COLO829 (cell line): ENCODE measurements at places on chromosomes 7 and 10.
A peak's percentile ranks its signal among the peaks of the same experiment; 100 is the strongest.

DNA sequence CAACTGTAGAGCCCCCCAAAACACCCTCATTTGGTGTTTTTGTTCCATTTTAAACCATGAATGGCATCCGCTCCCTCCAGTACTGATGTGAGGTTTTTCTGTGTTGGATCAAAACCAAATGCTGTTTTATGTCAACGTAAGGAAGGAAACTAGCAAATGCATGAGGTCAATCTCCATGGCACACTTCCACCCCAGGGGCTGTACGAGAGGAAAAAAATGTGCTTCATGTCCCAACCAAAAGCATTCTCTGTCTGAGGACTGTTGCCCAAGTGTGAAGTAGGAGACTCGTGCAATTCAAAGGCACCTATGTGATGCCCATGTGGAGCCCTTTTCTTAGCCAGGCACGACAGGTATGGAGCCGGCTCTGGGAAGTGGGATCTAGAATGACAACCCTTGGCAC, 180.3 kb upstream of the MKI67 start:
- no peak for DNase-seq

DNA sequence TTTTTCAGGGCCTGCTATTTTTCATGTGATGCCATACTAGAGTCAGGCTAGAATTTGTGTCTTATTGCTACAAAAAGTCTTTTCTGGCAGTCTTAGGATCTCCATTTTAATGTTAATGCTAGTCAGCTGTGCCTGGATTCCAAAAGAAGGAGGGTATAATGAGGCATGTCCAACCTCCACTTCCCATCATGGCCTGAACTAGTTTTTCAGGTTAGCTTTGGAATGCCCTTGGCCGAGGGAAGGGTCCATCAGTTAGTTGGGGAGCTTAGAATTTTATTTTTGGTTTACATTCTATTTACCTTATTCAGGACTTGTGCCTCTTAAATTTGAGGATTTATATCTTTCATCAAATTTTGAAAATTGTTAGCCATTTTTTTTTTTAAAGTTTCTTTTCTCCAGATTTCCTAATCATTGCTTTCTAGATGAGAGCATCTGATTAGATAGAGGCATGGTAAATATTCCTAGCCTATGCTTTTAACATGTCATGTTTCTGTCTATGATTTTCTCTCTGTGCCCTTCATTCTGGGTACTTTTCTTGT, 6.5 kb upstream of the ZNF777 start:
- DNase-seq, result no peak

GRCh38 chr10:103717341-103718246, 137.8 kb downstream of the SH3PXD2A start:
- no peak for DNase-seq

GRCh38 chr7:134627109-134627774, 19.4 kb upstream of the BPGM start:
- DNase-seq, result no peak

DNA sequence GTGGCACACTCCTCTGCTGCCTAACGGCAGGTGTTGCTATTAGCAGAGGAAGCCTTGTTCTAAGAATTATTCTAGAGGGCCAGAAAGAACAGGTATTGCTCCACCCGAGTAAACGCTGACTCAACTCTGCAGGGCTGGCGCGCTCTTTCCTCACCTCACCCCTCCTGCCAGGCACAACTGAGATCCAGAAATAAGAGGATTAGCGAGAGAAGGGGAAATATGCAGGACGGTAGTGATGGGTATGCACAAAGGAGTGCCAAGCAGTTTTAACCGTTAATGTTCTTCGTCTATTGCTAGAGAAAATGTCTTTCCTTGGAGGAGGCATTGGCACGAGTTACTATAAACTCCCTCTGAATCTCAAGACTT, 369 bp upstream of the SCIN start:
- no peak for DNase-seq

DNA sequence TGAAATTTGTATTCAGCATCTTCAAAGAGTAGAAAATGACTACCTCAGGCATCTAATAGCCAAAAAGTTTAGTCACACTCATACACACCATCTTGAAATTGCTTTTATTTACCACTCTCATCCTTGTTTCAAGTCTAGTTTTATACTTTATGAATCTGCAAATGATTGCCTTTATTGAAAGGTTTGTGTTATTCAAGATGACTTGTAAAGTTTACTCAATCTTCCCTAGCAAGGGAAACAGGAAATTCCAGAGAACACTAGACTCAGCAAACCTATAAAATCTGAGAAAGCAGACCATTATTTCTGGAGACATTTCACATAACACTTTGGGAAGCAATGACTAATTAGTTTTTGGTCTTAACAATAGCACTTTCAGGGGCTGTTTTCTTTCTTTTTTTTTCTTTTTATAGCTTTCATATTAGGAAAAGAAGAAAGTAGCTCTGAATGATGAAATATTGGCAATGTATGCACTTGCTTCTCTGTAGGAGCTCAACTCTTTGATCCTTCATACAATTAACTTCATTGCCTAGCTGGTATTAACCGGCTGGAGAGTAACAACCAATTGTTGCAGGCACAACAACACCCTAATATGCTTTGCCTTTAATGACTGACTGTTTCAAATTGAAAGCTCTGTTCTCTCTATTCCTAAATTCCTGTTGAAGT, 68.9 kb upstream of the HDAC9 start:
- no peak for DNase-seq

- no peak for DNase-seq
Measured at GRCh38 chr7:124113045-124113444, 80.2 kb upstream of the TMEM229A start.

DNA sequence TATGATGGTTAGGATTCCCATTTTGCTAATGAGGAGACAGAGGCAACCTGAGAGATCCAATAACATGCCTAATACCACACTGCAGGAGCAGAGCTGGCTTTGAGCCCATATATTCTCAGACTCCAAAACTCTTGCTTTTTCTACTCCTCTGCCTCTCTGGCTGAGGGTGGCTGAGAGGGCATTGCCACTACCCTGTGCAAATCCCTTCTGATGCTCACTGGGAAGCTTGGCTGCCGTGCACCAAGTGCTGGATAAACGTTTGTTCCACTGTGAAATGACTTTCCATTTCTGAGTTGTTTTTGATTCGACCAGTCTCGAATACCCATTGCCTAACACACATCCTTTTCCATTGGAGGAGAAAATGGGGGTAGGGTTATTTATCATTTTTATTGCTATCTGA, 123.1 kb upstream of the SORCS3 start:
- DNase-seq, result no peak

DNA sequence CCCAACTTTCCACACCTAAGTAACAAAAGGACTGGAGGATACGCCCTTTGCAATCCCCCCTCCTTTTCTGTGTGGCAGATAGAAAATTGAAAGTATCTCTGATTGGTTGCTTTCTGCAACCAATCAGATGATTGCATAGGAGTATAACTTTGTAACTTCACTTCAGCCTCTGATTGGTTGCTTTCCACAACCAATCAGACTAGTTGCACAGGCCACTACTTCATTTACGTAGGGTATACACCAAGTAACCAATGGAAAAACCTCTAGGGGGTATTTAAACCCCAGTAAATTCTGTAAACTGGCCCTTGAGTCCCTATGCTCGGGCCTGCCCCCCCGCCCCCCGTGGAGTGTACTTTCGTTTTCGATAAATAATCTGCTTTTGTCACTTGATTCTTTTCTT, 1080.4 kb downstream of the CNTNAP2 start:
- no peak for DNase-seq

GRCh38 chr10:118763202-118763988, 8.6 kb upstream of the CACUL1 start:
- DNase-seq, result no peak

GRCh38 chr10:49567810-49568209, 28.9 kb upstream of the ERCC6 start:
- no peak for DNase-seq

DNA sequence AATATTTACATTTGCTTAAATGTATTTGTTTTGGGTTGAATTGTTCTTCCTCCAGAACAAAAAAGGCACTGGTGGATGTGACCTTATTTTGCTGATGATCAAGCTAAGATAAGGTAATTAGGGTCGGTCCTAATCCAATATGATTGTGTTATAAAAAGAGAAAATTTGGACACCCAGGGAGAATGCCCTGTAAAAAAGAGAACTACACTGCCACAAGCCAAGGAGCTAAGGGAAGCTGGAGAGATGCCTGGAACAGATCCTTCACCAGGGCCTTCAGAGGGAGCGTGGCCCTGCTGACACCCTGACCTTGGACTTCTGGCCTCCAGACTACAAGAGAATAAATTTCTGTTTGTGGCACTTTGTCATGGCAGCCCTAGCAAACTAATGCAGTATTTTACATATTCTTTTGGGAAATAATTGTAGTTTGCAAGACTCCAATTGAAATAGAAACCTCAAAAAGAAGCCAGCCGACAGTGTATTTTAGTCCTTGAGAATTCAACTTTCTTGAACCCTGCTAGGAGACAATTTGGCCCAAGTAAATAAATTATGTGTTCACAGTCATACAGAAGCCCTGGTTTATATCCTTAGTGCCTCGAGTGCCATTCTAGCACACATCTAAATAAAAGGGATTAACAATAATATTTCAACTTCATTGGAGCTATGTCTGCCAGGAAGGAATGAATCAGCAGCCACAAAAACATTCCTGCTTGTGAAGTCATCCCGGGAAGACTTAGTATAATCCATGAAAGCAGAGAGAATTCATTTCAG, 164.6 kb downstream of the PKD1L1 start:
- peak; percentile 68 for DNase-seq

- no peak for DNase-seq
Measured at GRCh38 chr7:64888901-64889685, 14.0 kb upstream of the ZNF273 start.

DNA sequence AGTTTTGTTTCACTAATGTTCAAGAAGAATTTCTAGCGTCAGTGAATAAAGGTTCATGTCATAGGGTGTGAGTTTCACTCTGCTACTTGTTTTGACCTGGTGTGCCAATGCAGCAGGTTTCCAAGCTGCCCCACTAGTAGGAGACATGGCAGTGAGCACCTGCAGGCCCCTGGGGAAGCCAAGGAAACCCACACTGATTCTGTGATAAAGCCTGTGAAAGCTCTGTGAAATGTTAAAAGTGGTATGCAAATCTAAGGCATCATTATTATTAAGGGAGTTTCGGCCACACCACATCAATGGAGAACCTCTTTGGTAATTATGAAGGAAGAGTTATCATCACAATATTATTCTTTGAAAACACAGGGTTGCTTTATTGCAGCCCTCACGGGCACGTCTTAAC, 46.4 kb downstream of the ABCB5 start:
- DNase-seq, result no peak

DNA sequence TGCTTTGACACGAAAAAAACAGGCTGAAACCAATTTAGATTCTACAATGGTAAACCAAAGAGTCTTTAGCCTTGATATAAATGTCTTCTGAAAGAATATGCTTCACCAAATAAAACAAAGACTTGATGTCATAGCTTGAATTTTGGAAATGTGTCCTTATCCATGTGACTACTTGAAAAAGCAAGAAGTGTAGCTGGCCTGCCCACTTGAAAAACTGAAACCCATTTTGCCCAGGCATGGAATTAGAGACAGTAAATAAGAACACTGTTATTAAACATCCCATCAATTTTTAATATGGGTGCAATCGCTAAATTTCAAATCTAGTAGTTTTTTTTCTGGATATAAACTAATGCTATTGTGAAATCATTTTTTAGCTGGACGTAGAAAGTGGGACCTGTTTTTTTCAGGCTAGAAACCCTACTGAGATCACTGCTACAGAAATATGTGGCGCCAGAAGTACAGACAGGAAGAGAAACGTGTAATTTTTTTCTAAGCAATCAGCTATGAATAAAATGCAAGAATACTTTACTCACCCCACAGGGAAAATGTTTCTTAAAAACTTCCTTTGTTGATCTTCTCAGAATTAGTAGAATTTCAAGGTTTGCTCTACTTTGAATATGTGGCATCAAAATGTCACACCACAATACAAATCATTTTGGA, 56.7 kb downstream of the PIP4K2A start:
- no peak for DNase-seq

DNA sequence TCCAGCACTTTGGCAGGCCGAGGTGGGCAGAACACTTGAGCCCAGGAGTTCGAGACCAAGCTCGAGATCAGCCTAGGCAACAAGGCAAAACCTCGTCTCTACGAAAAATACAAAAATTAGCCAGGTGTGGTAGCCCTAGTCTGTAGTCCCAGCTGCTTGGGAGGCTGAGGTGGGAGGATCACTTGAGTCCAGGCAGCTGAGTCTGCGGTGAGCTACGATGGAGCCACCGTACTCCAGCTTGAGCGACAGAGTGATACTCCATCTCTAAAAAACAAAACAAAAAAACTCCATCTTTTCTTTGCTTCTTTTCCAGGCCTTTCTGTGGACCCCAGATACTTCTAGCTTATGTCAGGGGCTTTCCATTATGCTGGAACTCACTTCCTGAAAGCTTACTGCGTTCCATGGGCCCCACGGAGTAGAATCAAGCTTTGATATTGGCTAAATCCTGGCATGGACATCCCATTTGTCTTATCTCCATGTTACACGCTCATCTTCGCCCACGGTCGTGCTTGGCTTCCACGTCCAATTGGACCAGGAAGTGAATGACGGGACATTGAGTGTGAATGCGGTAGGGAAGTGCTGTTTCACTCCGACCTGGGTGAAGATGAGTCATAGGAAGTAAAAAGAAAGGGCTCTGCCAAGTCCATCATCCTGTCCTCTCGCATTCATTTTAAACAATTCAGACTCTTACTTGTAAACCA, 45.7 kb downstream of the FAM171A1 start:
- peak; percentile 74 for DNase-seq

DNA sequence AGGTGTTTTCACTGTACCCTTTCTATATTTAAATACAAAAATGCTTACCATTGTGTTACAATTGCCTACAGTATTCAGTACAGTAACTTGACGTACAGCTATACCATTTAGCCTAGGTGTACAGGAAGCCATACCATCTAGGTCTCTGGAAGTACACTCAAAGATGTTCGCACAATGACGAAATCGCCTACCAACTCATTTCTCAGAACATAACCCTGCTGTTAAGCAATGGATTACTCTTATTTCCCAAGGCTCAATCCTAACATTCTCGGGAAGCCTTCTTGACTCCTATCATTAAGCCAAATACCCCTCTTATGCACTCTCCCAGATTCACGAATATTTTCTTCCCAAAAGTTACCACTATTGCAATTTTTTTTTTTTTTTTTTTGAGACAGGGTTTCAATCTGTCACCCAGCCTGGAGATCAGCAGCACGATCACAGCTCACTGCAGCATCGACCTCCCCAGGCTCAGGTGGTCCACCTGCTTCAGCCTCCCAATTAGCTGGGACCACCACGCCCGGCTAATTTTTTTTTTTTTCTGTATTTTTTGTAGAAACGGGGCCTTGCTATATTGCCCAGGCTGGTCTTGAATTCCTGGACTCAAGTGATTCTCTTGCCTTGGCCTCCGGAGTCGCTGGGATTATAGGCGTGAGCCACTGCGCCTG, 1.5 kb downstream of the CWF19L1 start:
- no peak for DNase-seq

GRCh38 chr7:27091941-27092818, 3.6 kb downstream of the HOXA1 start:
- DNase-seq, result no peak
